Activated CD8-positive, alpha-beta memory T cell treated with anti-CD3 and anti-CD28 coated beads for 4 hours (primary cell): ENCODE measurements at places on chromosomes 7 and 10.

- DNase-seq = no peak
Measured at GRCh38 chr10:60170250-60170649, 219.4 kb downstream of the ANK3 start.

- no peak for DNase-seq
Measured at GRCh38 chr10:52665821-52666220, 106.8 kb downstream of the MBL2 start.

DNA sequence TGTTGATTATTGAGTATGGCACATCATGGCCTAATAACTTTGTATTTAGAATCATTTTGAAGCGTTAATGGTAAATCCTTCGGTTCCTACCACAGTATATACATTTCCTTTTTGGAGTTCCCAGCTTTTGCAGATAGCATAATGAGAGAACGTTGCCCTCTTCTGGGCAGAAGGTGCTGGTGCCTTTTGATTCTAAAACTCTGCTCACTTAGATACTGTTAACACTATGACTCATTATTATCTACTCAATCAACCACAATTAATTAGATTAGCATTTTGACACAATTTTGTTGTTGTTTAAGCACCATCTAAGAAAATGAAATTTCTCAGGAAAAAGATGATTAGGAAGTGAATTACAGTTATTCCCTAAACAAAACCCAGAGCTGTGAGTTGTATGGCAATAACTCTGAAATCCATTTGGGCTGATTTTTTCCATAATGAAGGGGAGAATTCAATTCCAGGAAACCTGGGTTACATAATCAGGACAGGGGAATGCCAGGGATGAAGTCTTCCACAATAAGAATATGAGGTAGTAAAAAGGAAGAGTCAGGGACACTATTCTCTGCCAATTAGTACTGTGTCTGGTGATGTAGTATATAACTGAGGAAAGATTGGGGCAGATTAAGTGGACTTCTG, 11.5 kb upstream of the DLD start:
- no peak for DNase-seq

GRCh38 chr7:80563561-80564327, 51.9 kb upstream of the GNAT3 start:
- no peak for DNase-seq

DNA sequence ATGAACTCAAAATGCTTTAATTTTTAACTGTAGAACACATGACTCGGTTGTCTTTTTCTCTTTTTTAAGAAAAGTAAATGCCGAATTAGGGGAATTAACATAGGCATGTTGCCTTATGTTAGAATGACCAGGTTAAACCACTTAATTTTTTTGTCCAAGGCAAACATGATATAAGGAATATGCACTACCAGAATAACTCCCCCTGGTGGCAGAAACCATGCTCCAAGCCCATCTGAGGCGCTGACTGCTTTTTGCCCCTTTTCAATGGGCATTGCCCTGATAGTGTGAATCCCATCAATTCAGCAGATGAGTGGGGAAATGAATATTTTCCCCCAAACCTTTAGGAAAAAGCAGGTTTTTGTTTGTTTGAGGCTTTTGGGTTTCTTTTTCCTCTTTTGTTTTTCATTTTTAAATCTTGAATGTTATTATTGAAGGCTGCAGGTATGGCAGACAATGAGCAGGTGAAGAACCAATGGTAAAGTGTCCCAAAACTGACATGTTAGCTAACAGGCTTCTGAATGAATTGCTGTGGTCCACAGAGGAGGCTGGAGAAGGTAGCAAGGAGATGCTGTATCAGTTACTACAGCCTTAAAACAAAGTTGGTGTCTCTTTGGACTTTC, 284.3 kb downstream of the SORCS3 start:
- DNase-seq = no peak

GRCh38 chr10:126049759-126050700, 153.7 kb downstream of the FANK1 start:
- DNase-seq = no peak

GRCh38 chr10:66045859-66046258, 880.0 kb upstream of the LRRTM3 start:
- no peak for DNase-seq

DNA sequence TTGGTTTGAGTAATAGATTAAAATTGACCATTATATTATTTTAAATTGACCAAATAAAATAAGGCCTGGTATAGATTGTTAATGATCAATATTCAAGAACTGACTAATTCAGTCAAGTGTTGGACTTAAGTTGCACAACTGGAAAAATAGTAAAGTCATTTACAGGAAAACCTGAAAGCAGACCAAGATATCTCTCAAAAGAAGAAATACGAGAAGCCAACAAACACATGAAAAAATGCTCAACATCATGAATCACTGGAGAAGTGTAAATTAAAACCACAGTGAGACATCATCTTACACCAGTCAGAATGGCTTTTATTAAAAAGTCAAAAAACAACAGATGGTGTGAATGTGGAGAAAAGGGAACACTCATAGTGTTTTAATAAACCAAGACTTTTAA, 80.4 kb upstream of the MALRD1 start:
- no peak for DNase-seq

- no peak for DNase-seq
Measured at GRCh38 chr7:37738321-37738720, 54.8 kb downstream of the GPR141 start.

- no peak for DNase-seq
Measured at GRCh38 chr7:557558-557881, 37.9 kb upstream of the PDGFA start.
